Activated T-cell treated with anti-CD3 and anti-CD28 coated beads, Interleukin-2, amount 50 U/mL, for 4 hours (primary cell): ENCODE measurements at places on chromosomes 2 and 18. TPM values are rescaled to one million over a fixed set of nuclear protein-coding genes. Genes with fewer than 3 reads are reported as not detected.

RNF125 gene
- total RNA-seq: 16.8 TPM

ANXA4 gene
- total RNA-seq: 12.4 TPM

VWC2L gene
- not detected for total RNA-seq

LMAN2L gene
- 9.1 TPM for total RNA-seq

KIF1A gene
- total RNA-seq: 2.5 TPM

EMILIN2 gene
- total RNA-seq: 19.2 TPM

DYNAP gene
- total RNA-seq: not detected

ANKRD44 gene
- 75.0 TPM for total RNA-seq

SOCS6 gene
- 0.63 TPM for total RNA-seq

TGFA gene
- total RNA-seq: 0.53 TPM

HOXD12 gene
- total RNA-seq: not detected

SLC4A5 gene
- 1.5 TPM for total RNA-seq

SCN7A gene
- 0.05 TPM for total RNA-seq

PPIL3 gene
- total RNA-seq: 30.2 TPM

MAL gene
- total RNA-seq: 6.1 TPM

PTPN2 gene
- total RNA-seq: 65.2 TPM

SLC14A1 gene
- total RNA-seq: 0.24 TPM

RNF152 gene
- total RNA-seq: 1.2 TPM

PIEZO2 gene
- 0.35 TPM for total RNA-seq

RFX8 gene
- total RNA-seq: not detected
